ENCODE measurements at places on chromosomes 4 and X. TPM values are rescaled to one million over a fixed set of nuclear protein-coding genes. Genes with fewer than 3 reads are reported as not detected.

GAGE10 gene
- not detected for total RNA-seq

SPATA4 gene
- not detected for total RNA-seq

TRIM2 gene
- total RNA-seq: 58.5 TPM

CORIN gene
- 0.03 TPM for total RNA-seq

F8A2 gene
- total RNA-seq: not detected

TLL1 gene
- not detected for total RNA-seq

LDB2 gene
- not detected for total RNA-seq

RHOXF2 gene
- total RNA-seq: not detected

TEX13D gene
- total RNA-seq: not detected

ITIH6 gene
- 0.20 TPM for total RNA-seq

MAGEE1 gene
- total RNA-seq: not detected

HSPA4L gene
- 8.1 TPM for total RNA-seq

SLC49A3 gene
- total RNA-seq: not detected

MAGEC1 gene
- total RNA-seq: not detected

PAGE5 gene
- not detected for total RNA-seq

PGK1 gene
- 241 TPM for total RNA-seq

CSN1S1 gene
- not detected for total RNA-seq

ARHGAP10 gene
- total RNA-seq: 9.3 TPM

EDA2R gene
- 0.53 TPM for total RNA-seq

TADA2B gene
- 13.1 TPM for total RNA-seq

SCML1 gene
- total RNA-seq: 8.4 TPM

FGB gene
- total RNA-seq: not detected

IQSEC2 gene
- 11.7 TPM for total RNA-seq

PPM1K gene
- 11.0 TPM for total RNA-seq

TEX13C gene
- not detected for total RNA-seq

PTPN13 gene
- total RNA-seq: 8.9 TPM

ASB11 gene
- not detected for total RNA-seq

MAGEA1 gene
- total RNA-seq: not detected

NDUFC1 gene
- 57.6 TPM for total RNA-seq

BCORL1 gene
- total RNA-seq: 1.6 TPM

CHRDL1 gene
- total RNA-seq: not detected

PFKFB1 gene
- total RNA-seq: not detected

DCX gene
- not detected for total RNA-seq

REPS2 gene
- total RNA-seq: 9.2 TPM

ZNF711 gene
- total RNA-seq: 0.42 TPM

TMEM47 gene
- total RNA-seq: not detected

CYTL1 gene
- not detected for total RNA-seq

DMRTC1 gene
- not detected for total RNA-seq

TIMP1 gene
- total RNA-seq: 116 TPM

ZAR1 gene
- not detected for total RNA-seq

LRAT gene
- not detected for total RNA-seq

Measured in HT-29 (cell line).